ENCODE measurements at places on chromosomes 1 and 21.
A peak's percentile ranks its signal among the peaks of the same experiment; 100 is the strongest.

- no peak for DNase-seq
These were observed 483.4 kb downstream of the PLPP3 start for GRCh38 chr1:56095696-56096665.

GRCh38 chr1:199953651-199954050, 73.9 kb upstream of the NR5A2 start:
- DNase-seq: no peak

DNA sequence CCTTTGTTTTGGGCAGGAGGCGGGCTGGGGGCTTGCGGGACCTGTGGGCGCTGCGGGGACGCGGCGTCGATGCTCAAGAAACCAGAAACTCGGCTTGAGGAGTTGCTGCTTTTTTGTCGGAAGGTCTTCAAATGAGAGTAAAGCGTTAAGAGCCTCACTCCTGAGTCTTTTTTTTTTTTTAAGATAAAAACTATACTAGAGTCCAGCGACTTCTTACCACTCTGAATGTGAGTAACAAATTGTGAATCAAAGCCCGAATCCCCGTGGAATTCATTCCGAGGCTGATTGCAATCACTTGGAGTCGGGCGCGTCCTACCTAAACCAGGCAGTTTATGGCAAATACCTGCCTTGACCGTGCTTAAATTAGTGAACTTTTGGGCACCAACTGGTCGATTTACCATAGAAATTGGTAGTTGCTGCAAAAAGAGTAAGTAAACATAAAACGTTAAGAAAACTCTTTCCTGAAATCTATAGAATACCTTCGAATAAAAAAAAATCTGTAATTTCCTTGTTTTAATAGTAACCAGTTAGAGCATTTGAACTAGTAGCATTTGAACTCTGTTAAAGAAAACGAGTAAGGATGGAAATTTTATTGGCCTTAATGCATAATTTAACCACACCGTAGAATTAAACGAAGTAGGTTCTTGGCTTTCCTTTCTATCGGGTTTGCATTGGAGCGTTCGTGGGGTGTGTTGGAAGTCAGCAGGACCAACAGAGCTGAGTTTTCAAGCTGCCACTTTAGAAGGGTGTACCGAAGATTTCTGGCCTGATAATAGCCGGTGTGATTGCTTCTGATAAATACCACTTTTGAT, 769 bp downstream of the GPSM2 start:
- DNase-seq: peak; percentile 33

GRCh38 chr1:226654668-226655055, 84.4 kb downstream of the ITPKB start:
- DNase-seq: no peak

GRCh38 chr1:77416692-77417450, 135.1 kb downstream of the AK5 start:
- DNase-seq: peak; percentile 33

DNA sequence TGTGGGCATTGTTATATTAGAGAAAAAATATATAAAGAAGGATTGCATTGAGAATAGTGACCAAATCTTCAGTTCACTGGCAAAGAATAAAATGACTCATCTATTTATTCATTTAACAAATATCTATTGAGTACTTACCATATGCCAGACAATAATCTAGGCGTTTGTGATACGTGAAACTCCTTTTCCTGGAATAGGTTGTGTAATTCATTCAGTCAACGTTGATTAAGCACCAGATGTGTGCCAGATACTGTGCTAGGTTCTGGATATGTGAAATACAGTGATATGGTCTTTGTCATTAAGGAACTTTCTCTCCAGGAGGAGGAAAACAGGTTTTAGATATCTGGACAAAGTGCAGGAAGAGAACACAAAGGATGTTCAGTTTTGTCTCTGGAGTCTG, 344.5 kb downstream of the RWDD3 start:
- DNase-seq: no peak

DNA sequence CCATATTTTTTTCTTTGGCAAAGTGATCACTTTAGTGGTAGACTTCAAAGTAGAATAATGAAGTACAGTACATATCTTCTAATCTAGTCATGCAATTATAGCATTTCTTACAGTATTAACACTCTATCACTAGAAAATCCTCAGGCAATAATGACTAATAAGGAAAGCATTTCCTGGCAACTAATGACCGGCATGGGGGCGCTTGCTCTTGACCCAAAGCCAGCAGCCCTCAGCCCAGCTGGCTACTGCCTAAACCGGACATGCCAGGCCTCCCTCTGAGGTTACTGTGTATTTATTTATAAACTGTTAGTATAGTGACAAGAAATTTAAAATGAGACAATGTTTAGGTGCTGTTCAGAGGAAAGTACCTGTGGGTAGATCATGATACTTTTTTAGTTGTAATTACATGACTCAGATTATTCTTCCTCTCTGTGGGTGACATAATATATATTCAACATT, 633.8 kb downstream of the PTPRC start:
- peak; percentile 96 for DNase-seq

DNA sequence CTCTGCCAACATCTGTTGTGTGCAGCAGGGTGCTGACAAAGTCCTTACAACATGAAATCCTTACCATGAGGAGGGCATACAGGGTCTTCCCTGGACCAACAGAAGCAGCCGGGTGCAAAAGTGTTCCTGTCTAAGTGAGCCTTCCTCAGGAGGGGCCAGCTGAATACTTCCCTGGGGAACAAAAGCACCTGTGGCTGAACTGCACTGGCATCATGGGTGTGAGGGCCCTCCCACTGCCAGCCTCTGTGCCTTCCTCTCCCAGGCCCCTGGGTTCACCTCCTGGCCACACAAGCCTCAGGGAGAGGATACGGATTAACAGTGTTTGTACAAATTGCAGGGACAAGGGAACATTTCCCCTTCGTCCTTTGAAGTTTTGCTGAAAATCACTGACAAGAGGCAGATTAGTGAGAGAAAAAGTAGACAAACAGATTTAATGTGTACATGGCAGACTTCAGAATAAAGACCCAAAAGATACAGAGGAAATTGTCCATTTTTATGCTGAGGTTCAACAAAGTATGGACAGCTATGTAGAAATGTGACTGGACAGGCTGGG, 91.0 kb upstream of the PPM1J start:
- DNase-seq: no peak

- no peak for DNase-seq
These were observed 160.9 kb downstream of the GPATCH2 start for GRCh38 chr1:217469983-217470382.

- peak; percentile 29 for DNase-seq
These were observed 7.6 kb downstream of the EPHX4 start for GRCh38 chr1:92037400-92037799.

GRCh38 chr21:45139473-45139872, 65.1 kb downstream of the ADARB1 start:
- DNase-seq: no peak

GRCh38 chr1:209810783-209811182, 4.8 kb upstream of the IRF6 start:
- DNase-seq: no peak

DNA sequence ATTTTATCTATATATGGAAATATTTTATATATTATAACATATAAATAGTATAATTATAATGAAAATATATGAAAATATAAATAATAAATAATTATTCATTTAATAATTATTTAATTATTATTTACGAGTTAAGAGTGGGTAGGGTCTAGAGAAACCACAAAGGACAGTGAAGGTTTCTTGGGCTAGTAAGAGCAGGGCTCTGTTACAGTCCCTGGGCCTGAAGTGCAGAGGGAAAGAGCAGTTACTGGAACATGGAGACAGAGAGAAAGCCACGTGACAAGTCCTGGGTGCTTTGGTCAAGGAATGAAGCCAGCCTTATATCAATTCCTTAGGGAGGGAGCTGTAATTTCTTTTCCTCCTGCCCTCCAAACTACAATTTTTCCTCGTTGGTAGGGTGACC, 117.2 kb upstream of the OLIG2 start:
- no peak for DNase-seq

DNA sequence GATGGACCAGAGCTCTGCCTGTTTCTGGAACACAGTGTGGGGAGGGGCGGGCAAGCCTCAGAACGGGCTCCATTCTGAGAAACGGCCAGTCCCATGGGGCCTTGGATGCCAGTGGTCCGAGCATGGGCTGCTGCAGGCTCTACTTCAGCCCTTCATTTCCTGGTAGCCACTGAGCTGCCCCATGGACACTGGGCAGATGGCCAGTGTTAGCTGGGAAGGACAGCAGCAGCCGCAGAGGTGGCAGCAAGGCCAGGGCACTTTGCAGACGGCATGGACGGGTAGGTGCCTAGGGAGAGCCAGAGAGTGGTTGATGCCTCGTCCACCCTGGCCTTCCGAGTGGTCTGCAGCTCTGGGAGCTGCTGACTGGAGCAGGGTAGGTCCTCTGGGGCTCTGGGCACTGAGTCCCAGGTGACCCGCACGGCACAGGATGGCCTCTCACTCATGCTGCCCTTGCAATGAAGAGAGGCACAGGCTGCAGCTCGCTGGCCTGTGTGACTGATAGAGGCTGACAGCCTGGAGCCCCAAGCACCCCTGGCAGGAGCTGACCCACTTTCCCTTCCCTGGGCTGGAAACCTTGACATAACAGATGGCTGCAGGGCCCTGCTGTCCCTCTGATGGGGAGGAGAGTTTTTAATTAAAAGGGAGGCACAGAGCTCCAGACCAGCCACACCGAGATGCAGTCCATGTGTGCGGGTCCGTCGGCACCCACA, 87.7 kb upstream of the COL6A1 start:
- DNase-seq: no peak

GRCh38 chr1:8312235-8313218, 5.4 kb upstream of the SLC45A1 start:
- peak; percentile 11 for DNase-seq

DNA sequence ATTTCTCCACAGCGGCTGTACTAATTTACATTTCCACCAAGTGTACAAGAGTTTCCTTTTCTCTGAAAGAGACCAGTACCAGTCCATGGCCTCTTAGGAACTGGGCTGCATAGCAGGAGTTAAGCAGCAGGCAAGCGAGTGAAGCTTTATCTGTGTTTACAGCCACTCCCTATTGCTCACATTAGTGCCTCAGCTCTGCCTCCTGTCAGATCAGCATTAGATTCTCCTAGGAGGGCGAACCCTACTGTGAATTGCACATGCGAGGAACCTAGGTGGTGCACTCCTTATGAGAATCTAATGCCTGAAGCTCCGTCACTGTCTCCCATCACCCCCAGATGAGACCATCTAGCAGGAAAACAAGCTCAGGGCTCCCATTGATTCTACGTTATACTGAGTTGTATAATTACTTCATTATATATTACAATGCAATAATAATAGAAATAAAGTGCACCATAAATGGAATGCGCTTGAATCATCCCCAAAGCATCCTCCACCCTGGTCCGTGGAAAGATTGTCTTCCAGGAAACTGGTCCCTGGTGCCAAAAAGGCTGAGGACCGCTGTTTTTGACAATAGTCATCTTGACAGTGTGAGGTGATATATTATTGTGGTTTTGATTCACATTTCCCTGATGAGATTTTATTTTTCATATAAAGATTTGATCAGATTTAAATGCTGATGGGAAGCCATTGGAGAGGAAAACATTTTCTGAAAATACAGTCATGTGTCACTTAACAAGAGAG, 45.5 kb upstream of the MRPS6 start:
- no peak for DNase-seq

- no peak for DNase-seq
These were observed 430.1 kb upstream of the PTBP2 start for GRCh38 chr1:96291468-96291867.

DNA sequence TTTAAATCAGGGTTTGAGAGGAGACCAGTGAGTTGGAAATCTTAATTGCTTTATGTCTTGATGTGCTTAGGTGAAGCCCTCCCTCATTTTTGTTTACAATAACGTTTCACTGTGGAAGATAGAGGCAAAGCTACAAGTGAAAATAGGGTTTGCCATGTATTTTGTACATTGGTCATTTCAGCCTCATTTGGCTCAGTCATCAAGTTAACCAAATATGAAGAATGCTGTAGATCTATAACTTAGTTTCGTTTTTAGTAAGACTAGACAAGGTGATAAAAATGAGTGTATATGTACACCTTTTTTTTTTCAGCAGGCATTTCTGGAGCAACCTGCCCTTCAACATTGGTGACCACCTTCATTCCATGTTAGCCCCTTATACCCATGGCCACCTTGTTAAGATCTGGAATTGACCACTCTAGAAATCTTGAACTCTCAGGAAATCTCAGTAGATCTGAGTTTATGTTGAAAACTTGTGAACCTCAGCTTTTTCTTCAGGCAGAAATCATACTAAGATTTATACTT, 2.9 kb downstream of the NFYC start:
- DNase-seq: no peak

- peak; percentile 60 for DNase-seq
These were observed 27.1 kb downstream of the ACTA1 start for GRCh38 chr1:229406798-229407197.

GRCh38 chr1:214500340-214501055, 50.9 kb downstream of the PTPN14 start:
- DNase-seq: no peak

GRCh38 chr1:28193701-28194161, 17.2 kb upstream of the PTAFR start:
- no peak for DNase-seq

DNA sequence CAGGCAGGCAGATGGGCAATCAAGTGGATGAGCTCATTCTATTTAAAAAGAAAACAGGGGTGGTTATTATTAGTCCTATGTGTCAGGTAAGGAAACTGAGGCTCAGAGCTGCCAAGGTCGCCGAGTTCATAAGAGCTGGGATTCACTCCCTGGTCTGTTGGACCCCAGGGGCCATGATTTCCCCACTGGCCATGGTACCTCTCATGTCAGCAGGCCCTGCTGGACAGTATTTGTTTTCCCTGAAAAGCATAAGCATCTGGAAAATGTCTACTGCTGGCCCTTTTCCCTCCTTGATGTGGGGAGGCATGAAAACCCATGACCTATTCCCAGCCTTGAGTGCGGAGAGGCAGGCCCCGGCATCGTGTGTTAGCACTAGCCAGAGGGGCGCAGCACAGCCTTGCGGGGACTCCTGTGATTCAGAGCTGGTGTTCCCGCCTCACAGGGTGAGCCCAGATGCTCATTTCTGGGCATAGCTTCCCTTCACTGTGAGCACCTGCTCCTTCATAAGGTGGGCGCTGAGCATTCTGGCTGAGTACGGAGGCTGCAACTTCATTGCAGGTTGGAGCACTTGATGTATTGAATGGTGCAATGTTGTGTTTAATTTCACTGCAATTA, 617.5 kb downstream of the PTPRU start:
- DNase-seq: no peak

DNA sequence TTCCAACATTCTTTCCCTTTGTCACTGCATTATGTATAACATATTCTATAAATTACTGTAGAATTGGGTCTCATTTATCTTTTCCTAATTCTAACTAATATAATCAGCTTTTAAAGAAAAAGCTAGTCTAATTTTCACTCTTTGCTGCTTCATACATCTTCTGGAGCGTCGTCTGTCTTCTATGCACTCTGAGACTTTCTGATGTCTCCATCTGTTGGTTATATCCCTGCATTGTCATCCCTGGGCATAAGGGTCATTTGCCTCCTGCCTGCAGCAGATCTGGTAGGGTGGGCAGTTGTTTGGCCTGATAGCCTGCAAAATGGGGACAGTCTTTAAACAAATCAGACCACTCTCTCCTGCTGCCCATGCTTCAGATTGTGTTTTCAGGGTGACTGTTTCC, 40.8 kb upstream of the DYNLT5 start:
- no peak for DNase-seq

- DNase-seq: no peak
These were observed 2.4 kb downstream of the CAPN9 start for GRCh38 chr1:230749635-230750034.

- DNase-seq: no peak
These were observed 45.7 kb upstream of the POU3F1 start for GRCh38 chr1:38092256-38092655.

- DNase-seq: no peak
These were observed 4.2 kb downstream of the KCNH1 start for GRCh38 chr1:211129776-211130175.

- peak; percentile 32 for DNase-seq
These were observed 133.4 kb upstream of the LYPLAL1 start for GRCh38 chr1:219040291-219040690.

All from cardiac muscle cell (in vitro differentiated cells and primary cell).